ENCODE measurements at places on chromosomes 11 and 22.

DNA sequence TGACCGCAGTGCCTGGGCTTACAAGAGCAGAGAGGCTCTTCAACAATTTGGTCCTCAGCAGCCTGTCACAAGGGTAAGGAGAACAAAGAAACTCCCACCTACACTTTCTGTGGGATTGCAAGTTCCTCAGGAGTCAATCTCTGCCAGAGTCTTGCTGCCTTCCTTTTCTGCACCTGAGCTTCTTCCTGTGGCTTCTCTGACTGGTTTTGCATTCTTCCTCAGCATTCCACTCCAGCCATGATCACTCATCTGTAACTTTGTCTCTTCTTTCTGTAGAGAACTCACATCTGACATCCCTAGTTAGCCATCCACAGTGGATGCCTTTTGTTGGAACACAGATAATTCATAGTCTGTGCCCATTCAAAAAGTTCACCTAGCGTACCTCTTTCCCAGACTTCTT, 14.2 kb upstream of the OR6A2 start:
- no peak for DNase-seq

DNA sequence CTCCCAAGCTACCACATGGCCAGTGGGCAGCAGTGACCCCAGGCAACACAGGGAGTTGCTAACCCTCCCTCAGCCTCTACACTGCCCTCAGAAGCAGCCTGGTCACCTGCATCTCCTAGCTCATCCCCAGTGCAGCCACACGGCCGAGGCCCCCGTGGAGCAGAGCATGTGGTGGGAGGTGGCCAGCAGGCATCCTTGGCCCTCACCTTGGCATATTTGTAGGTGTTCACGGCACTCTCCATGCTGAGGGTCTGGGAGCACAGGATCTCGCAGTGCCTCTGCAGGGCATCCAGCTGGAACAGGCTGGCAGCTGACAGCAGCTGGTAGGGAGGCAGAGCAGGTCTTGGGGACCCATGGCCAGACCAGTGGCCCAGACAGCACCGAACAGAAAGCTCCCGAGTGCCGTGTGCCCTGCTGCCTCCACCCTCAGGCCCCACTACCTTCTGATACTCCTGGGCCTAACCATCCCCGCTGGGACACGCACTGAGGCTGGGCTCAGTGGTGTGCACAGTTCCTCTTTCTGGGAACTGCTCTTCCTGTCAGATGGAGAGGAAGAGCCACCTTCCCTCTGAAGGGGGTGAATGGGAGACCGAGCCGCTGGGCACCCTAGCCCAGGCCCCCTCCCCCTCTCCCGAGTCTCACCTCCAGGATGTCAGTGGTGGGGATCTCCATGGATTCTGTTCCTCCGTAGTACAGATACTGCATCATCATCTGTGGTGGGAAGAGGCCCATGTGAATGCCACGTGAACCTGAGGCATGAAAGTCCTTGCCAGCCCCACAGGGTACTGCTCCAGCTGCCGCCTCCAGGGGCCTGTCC, 48.8 kb downstream of the NAT10 start:
- DNase-seq = no peak

DNA sequence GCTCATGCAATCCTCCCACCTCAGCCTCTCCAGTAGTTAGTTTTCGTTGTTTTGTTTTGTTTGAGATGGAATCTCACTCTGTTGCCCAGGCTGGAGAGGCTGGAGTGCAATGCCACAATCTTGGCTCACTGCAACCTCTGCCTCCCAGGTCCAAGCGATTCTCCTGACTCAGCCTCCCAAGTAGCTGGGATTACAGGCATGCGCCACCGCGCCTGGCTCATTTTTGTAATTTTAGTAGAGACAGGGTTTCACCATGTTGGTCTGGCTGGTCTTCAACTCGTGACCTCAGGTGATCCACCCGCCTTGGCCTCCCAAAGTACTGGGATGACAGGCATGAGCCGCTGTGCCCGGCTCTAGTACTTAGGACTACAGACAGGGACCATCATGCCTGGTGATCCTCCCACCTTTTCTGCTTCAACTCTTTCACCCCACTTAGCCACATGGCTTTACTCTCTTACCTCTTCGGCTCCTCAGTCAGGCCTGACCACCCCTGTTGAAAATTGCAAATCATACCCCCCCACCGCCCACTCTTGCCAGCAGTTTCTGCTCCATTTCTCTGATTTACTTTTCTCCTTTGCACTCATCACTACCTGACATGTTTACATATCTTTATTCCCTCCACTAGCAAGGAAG, 157.1 kb upstream of the GRK3 start:
- no peak for DNase-seq

- no peak for DNase-seq
These were observed 37.0 kb downstream of the AMPD3 start for GRCh38 chr11:10492084-10492483.
